Islet precursor cell (in vitro differentiated cells): ENCODE measurements at places on chromosomes 5 and 9.
A peak's percentile ranks its signal among the peaks of the same experiment; 100 is the strongest.

DNA sequence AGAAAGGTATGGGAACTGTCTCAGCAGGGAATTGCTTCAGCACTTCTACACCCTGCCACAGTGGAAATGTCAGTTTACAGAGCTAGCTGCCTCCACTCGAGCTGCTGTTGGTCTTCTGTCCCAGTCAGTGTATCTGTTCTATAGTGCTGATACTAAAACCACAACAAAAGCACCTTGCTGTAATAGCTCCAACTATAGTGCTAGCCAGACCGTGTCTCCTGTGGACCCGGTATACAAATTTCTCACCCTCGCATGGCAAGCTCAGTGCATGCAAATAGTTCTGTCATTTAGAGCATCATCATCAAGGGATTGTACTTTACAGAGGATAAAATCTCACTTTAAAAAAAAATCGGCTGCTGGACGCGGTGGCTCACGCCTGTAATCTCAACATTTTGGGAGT is 51.5 kb upstream of the IQGAP2 start:
- no peak for DNase-seq

GRCh38 chr9:89811886-89812450 is 207.2 kb downstream of the GADD45G start:
- DNase-seq: no peak

DNA sequence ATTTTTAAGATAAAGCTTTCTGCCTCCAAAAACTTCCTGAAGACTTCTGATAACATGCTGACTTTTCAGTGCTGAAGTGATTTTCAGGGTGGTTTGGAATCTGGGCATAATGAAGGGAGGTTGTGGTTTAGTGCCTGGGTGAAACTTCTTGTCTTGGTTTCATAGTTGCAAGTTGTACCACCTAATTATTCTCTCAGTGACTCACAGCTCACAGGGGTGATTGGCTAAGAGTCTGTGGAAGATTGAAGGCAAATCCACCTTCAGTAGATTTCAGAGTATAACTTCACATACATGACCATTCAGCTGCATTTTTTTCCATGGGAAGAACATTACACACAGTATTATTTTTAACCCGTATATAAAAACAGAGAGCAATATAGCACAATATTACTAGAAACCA is 199.9 kb downstream of the PTTG1 start:
- no peak for DNase-seq

GRCh38 chr5:42491699-42492098 is 68.5 kb downstream of the GHR start:
- peak; percentile 89 for DNase-seq

DNA sequence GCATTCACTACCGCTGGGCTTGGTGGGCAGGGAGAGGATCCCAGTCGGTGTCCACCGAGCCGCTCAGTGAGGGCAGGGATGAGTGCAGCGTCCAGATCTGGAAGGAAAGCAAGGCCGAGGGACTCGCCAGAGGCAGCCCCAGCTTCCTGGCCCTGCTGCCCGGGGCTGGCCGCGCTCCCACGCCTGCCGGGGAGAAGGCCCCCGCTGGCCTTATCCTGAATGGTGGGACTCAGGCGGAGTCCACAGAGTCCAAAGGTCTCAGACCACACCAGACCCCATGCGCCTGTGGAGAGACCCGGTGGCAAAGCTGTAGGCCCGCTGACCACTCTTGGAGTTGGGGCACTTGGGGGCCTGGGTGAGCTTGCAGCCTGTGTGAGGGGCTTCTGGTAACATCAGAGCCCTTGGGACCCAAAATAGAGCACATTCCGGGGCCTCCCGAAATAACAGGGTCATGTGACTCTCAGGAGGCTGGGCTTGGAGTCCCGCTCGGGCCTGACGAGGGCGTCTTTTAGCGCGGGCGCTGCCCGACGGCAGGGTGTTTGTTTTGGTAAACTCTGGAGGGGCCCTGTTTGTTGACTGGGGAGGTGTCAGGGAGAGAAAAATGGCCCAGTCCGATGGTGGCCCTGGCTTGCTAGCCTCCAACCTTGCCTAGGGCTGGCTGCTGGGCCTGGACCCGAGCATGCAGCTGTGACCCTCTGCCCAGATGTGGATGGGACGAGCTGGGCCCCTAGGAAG is 2.8 kb downstream of the RXRA start:
- DNase-seq: no peak

GRCh38 chr5:67900514-67900913 is 315.0 kb upstream of the PIK3R1 start:
- DNase-seq: no peak

DNA sequence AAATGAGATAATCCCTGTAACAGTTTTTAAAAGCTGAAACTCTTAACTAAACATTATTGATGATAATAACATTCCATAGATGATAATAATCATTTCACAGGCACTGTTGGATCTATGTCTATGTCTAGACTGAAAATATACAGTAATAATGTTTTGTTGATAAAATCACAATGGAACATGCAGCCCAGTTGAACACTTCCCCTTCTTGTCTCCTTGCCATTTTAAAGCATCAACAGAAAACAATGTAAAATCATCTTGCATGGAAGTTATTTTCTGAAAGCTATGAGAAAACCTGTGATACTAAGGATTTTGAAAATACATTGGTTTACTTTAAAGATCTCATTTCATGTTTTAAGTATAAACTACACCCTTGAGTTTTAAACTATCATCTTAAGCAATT is 1.9 kb downstream of the GAPT start:
- DNase-seq: no peak
